ENCODE measurements at places on chromosomes 12 and 14. TPM values are rescaled to one million over a fixed set of nuclear protein-coding genes. Genes with fewer than 3 reads are reported as not detected.
A peak's percentile ranks its signal among the peaks of the same experiment; 100 is the strongest.

Gene STAB2
- total RNA-seq: 1.0 TPM

DNA sequence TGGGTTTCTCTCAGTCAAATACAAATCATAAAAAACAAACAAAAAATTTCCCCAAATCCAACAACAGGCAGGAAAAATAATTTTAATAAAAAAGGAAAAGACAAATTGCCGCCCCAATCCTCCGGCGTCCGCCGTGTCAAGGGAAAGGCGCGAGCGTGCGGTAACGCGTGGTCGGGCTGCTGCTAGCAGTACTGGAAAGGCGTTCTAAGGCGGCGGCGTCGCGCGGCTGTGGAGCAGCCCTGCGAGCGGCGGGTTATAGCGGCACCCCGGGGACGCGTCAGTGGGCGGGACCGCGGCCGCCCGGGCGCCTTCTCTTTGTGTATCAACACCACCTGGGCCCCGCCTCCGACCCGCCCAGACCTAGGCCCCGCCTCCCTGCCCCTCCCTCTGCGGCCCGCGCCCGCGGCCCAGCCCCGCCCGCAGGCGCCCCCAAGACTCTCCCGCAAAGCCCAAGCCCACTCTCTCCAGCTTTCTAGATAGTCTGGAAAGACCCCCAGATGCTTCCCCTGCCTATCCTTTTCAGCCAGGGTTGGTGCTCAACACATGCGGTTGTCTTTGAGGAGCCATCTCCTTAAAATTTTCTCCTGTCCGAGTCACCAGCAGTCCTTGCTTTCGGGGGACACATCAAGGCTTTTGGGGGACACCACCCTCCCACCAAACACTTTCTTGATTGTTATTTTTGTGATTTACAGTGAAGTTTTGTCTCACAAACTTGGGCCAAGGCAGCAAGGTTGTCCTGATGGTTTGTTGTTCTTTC is at the start of gene SLC38A2:
Gene SLC38A2, minus strand, starts transcription at position 230 of the 757 bp plus-strand sequence. CDS start 1,480 bp downstream, outside the sequence.
- DNase-seq: peak; percentile 99

Gene AMN
- total RNA-seq: 186 TPM

Gene PCNX4
- total RNA-seq: 23.6 TPM

- DNase-seq: no peak
Measured at GRCh38 chr12:12185414-12185813, 81.4 kb downstream of the LRP6 start.

GRCh38 chr14:75258079-75258802 is 20.4 kb upstream of the FOS start:
- peak; percentile 45 for DNase-seq

Gene FITM1
- 1.5 TPM for total RNA-seq

DNA sequence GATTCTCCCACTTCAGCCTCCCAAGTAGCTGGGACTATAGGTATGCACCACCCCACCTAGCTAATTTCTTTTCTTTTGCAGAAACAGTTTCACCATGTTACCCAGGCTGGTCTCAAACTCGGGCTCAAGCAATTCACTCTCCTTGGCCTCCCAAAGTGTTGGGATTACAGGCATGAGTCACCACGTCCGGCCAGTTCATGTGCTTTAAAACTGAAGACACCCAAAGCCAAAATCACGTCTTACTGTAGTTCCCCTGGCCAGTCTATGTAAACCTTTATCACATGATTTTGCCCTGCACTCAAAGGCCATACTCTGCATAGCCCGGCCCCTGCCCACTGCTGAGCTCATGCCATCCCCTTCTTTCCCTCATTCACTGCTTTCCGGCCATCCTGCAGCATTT is 4.5 kb downstream of the ALKBH2 start:
- DNase-seq: no peak

Gene GARIN6
- not detected for total RNA-seq

Gene ANO4
- total RNA-seq: 0.32 TPM

Gene CCDC184
- total RNA-seq: 0.53 TPM

Gene TAS2R10
- not detected for total RNA-seq

- no peak for DNase-seq
Measured at GRCh38 chr12:91099836-91100235, 11.5 kb downstream of the LUM start.

- DNase-seq: peak; percentile 28
Measured at GRCh38 chr12:124667506-124668326, 100.3 kb upstream of the NCOR2 start.

Gene HOXC10
- not detected for total RNA-seq

DNA sequence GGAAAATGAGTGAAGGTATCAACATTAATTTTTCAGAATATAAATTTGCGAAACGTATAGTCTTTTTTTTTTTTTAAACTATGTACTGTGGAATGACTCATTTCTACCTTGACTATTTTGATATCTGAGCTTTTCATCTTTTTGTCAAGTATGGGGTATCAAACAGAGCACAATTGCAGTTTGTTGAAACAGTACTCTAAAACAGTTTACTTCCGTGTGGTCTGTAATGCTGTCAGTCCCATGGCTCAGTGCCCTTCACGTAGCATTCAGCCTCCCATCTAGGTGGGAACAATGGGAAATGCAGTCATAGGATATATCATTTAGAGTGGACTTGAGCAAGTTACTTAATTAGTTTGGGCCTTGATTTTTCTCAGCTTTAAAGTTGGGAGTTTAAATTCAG is 139.5 kb downstream of the ERC1 start:
- no peak for DNase-seq

Gene LYZ
- total RNA-seq: 162 TPM

GRCh38 chr14:65164068-65164824 is 61.9 kb upstream of the MAX start:
- peak; percentile 34 for DNase-seq

GRCh38 chr14:97219431-97220017 is 422.3 kb downstream of the VRK1 start:
- no peak for DNase-seq

Gene FOXN4
- total RNA-seq: not detected

DNA sequence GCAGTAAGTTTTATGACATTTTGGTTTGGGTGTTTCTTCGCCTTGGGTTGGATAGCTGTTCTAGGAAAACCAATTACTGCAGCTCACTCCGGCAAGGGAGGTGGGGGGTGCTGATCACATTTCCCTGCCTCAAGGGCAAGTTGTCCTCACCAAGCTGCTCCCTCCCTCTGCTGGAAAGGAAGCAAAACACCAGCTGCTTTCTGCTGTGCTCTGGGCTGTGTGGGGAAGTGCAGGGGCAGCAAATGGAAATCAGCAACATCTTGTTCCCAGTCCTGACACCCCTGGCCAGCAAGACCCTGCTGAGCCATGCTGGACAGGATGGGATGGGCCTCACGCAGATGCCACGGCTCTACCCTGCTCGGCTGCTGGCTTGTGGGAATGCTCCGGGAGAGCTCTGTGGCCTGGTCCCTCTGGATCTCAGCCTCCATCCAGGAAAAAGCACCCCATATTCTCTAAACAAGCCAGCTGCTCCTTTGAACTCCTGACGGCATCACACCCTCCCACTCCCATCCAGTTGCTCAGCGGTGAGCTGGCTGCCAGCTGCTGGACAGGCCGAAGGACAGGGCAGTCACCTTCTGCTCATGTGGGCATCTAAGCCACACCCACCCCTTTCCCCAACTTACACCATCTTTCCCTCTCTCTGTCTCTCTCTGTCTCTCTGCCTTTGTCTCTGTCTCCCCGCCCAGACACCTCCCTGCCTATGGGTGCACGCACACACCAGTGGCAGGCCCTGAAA is 52.4 kb upstream of the EIF5 start:
- DNase-seq: peak; percentile 42

DNA sequence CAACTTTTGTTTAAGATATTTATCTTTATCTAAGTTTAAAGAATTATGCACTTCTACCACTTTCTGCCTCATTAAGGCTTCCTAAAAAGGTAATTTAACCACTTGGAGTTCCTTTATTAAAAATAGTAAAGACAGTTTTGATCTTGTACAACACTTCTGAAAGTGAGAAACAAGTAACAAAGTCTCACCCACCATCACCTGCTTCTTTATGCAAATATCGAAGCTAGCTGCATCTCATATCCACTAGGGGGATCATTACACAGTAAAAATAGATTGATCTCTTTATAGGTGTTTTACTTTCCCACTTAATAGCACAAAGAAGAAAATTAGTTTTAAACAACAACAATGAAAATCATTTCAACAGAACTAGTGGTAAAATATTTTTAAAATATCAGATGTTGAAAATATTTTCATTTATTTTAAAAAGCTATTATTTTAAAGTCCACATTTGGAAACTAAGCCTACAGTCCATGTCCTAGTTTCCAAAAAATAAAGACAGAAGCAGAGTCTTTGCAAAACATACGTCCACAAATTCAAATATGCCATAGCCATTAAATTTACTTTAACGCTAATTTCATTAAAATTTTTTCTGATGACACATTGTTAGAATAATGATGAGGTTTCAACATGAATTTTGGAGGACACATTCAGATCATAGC is 160.0 kb upstream of the SOX5 start:
- no peak for DNase-seq

DNA sequence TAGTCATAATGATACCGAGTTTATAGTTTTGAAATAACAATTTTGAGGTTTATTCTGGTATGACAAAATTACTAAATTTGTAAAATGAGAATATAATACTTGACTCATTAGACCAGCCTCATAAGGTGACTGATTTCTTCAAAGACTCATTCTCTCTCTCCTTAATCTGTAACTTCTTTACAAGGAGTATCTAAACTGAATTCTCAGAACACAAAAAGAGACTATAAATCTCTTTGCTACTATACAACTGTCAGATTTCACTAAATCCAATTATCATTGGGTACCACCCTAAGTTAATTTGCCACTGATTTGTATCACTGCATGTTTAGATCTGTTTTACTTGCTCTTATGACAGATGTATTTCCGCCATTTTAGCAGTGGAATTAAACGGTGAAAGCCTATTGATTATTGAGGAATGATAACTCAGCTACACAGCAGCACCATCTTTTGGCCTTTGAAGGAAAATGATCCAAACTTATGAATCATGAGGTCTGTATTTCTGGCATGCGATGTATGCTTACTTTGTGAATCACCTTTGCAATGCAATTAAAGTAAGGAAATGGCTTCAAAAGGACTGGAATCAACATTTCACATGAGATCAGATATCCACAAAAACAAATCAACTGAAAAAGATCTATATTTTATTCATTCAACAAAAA is 161.2 kb downstream of the RERGL start:
- DNase-seq: no peak

Gene INHBC
- not detected for total RNA-seq

- DNase-seq: no peak
Measured at GRCh38 chr12:123171967-123172366, 21.1 kb upstream of the PITPNM2 start.

Gene CCDC88C
- 45.6 TPM for total RNA-seq

Gene PTPN6
- 48.1 TPM for total RNA-seq

DNA sequence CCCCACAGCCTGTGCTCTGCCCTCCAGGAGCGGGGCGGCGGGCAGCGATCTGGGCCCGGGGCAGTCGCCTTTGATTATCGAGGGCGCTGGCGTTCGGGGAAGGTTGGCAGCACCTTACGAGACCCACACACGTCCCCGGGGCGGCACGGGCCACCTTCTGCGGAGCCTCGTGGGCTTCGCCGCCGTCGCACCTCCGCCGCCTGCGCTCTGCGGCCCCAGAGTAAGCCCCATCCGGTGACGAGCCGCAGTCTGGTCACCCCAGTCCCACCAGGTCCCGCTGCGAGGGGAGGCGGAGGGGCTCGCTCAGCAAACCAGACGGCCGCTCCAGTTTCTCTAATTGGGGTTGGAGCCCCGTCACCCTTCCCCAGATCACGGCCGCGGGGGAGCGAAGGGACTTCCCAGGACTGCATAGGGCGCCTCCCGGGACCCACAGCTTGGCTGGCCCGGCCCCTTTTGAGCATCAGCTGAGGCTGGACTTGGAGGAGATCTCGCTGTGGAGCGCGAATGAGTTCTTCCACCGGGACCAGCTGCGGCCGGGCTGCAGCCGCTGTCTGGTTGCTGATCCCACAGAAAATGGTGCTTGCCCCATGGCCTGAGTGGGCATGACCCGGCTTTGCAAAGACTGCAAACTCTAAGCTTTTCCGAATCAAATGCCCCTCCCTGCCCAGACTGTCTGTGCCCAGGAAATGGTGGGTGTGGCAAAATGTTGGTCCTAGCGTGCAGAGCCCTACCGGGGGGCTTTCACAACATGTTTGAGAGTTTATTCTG is 560 bp downstream of the LGALS3 start:
- DNase-seq: peak; percentile 67

- DNase-seq: no peak
Measured at GRCh38 chr12:99035803-99036202, 390.7 kb downstream of the APAF1 start.

Gene PLEKHH1
- 47.1 TPM for total RNA-seq

DNA sequence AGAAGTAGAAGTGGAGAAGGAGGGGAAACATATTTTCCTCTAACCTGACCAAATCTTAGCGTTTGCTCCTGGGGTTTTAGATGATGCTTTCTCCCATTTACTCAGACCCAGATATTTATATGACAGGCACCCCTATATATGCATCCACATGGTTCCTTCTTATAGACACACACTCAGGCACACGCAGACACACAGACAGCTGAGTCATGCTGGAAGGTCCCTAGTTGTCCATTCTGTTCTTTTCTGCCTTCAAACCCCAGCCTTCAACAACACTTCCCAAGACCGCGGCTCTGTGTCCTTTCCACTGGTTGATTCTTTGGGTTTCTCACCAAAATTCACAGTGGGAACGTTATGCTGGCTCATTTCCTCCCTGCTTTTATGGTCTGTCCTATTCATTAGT is 52.1 kb downstream of the HSPB8 start:
- DNase-seq: no peak

DNA sequence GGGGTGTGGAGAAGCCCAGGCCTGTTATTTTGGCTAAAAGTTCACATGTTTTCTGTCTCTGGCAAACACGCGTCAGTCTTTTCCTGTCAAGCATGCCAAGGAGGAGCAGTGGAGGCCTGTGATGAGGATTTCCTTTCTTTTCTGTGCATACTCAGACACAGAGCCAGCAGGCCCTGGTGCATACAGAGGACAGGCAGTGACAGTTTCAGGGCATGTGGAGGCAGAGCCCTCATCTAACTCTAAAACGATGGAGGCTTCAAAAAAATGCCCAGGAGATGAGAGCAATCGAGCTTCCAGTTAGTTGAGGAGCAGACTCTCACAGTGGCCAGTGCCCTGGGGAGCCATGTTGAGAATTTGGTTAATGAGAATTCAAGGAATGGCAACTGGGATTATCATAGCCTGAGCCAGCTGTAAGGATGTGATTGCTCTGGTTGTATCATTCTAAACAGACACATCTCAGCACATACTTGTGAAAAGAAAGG is 66.5 kb downstream of the TRAFD1 start:
- no peak for DNase-seq

GRCh38 chr12:46442738-46443137 is 70.2 kb upstream of the SLC38A2 start:
- no peak for DNase-seq

- DNase-seq: no peak
Measured at GRCh38 chr14:46008348-46008747, 643.2 kb downstream of the RPL10L start.

DNA sequence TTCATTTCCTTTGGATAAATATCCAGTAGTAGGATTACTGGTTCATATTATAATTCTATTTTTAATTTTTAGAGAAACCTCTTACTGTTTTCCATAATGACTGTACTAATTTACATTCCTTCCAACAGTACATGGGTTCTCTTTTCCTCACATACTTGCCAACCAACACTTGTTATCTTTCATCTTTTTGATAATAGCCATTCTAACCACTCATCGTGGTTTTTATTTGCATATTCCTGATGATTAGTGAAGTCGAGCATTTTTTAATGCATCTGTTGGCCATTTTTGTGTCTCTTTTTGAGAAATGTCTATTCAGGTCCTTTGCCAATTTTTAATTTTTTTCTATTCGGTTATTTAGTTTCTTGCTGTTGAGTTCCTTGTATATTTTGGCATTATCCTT is 457.7 kb upstream of the PDE3A start:
- DNase-seq: no peak

Gene WDHD1
- 22.6 TPM for total RNA-seq

Gene ADSS1
- total RNA-seq: 4.0 TPM

All from colonic mucosa (tissue), 4 donors.